ENCODE measurements at places on chromosomes 13 and 19.

DNA sequence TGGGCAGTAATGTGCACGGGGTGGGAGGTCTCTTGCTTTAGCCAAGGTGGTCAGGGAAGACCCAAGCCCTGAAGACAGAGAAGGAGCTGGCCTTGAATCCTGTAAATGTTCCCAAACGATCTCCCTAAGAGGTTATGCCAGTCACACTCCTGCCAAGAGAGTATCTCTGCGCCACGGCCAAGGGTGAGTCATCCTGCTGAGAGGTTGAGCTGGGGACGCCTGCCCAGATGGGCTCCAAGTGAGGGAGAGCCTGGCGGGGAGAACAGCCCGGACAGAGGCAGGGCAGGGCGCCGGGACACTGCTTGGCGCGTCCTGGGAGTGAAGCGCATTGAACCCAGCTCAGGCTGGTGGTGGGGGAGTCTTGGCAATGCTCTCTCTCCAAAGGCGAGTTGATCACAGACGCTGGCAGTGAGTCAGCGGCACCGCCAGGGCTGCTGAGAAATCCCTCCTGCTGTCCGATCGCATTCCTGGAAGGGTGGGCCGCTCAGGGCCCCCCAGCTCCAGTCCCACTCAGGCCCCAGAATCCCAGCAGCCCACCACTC lies 16.4 kb downstream of the SULT2B1 start:
- H3K4me1 ChIP-seq = no peaks in the 10 kb centered on the region
- peaks cover 13% of the 10 kb centered on the region for H3K27me3 ChIP-seq

DNA sequence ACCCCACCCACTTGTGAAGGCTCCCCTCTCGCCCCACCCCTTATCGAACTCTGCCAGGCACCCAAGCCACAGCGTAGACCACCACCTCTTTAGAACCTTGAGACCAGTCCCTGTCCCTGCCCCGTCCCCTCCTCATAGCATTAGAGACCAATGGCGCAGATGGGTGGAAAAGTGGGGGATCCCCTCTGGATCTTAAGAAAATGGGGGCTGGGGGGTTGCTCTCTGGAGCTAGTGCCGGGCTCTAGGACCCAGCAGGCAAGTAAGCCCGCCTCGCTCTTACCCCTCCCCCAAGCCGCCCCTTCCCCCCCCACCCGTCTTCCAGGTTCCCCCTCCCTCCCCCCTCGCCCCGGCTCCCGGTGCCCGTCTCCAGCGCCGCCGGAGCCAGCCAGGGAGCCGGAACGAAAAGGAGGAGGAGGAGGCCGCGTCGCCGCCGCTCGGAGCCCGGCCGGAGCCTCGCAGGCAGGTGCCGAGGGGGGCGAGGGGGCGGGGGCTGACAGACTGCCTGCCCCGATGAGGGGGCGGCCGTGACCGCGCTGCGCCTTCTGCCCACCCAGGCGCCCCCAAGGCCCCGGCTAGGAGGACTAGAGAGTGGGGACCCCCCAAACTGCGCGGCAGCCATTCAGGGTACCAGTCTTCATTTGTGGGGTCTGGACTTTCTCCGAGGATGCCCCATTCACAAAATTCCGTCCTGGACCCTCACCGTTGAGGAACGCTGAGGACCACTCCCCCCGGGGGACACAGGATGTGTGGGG lies at the start of gene SPRED3:
SPRED3 (plus strand) TSS at position 349 of the 752 bp plus-strand sequence. CDS start 1,606 bp downstream, outside the sequence.
- H3K4me3 ChIP-seq = peak within 1 kb of the TSS; percentile 97
- H3K4me1 ChIP-seq = peaks cover 11% of the 10 kb centered on the region
- H3K27me3 ChIP-seq = peaks cover 23% of the 10 kb centered on the region
- no peak for DNase-seq
- H3K27ac ChIP-seq = peak within 1 kb of the TSS; percentile 70
- H3K36me3 ChIP-seq = no peaks in the 10 kb centered on the region

DNA sequence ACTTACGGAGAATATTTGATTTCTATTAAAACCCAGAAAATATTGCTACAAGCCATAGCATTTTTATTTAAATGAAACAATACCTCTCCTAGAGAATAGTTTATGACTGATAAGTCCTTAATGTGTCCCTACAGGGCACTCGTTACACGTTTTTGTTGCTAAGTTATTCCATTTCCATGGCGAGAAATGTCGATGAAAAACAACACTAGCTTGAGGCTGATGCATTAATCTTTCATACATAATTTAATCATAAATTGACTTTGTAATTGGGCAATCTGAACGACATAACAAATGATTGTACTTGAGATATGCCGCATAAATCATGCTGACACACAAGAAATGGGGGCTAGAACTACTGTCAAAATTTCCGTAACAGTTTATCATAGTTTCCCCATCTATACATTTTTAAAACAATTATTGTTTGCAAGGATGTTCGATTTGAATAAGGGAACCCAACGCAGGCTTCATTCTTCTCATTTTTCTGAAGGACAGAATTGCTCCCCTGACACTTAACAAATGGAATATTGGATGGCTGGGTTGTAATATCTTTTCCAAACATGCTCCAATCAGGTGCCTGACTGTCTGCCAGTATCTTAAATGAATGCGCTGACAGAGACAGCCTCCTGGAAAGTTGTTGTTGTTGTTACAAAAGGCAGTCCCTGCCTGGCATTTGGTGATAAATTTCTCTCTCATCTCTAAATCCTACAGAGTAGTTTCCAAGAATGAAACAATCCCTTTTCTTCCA lies 61.9 kb downstream of the FLT1 start:
- peaks cover 23% of the 10 kb centered on the region for H3K4me1 ChIP-seq
- DNase-seq = no peak
- no peak overlapping the region for H3K4me3 ChIP-seq
- no peak overlapping the region for H3K27ac ChIP-seq
- no peaks in the 10 kb centered on the region for H3K36me3 ChIP-seq
- no peaks in the 10 kb centered on the region for H3K27me3 ChIP-seq

GRCh38 chr13:40391788-40392187 lies 274.7 kb downstream of the FOXO1 start:
- no peak for DNase-seq
- no peak overlapping the region for H3K4me3 ChIP-seq
- H3K4me1 ChIP-seq = peaks cover 27% of the 10 kb centered on the region
- no peaks in the 10 kb centered on the region for H3K27me3 ChIP-seq
- peak overlapping the region; percentile 11 for H3K27ac ChIP-seq
- H3K36me3 ChIP-seq = no peaks in the 10 kb centered on the region

- peak overlapping the region; percentile 87 for H3K4me3 ChIP-seq
- peaks cover 29% of the 10 kb centered on the region for H3K4me1 ChIP-seq
- H3K36me3 ChIP-seq = no peaks in the 10 kb centered on the region
- peak; percentile 4 for DNase-seq
- peak overlapping the region; percentile 94 for H3K27ac ChIP-seq
- H3K27me3 ChIP-seq = no peaks in the 10 kb centered on the region
Observed at GRCh38 chr19:32404933-32405430, 588 bp upstream of the DPY19L3 start.

- H3K36me3 ChIP-seq = no peaks in the 10 kb centered on the region
- no peak overlapping the region for H3K27ac ChIP-seq
- no peak for DNase-seq
- no peaks in the 10 kb centered on the region for H3K4me1 ChIP-seq
- H3K27me3 ChIP-seq = peaks cover 5% of the 10 kb centered on the region
Observed at GRCh38 chr13:111642156-111642767, 321.8 kb downstream of the TEX29 start.

GRCh38 chr19:13869281-13869680 lies 7.7 kb upstream of the NANOS3 start:
- peaks cover 8% of the 10 kb centered on the region for H3K27me3 ChIP-seq
- peaks cover 42% of the 10 kb centered on the region for H3K4me1 ChIP-seq
- H3K27ac ChIP-seq = peak overlapping the region; percentile 1
- peaks cover 2% of the 10 kb centered on the region for H3K36me3 ChIP-seq

- no peak for DNase-seq
- no peak overlapping the region for H3K27ac ChIP-seq
- H3K36me3 ChIP-seq = peaks cover 11% of the 10 kb centered on the region
- H3K4me3 ChIP-seq = no peak overlapping the region
Observed at GRCh38 chr13:60273971-60274527, 110.3 kb upstream of the DIAPH3 start.

GRCh38 chr13:99276706-99277105 lies 18.5 kb upstream of the GPR18 start:
- H3K27ac ChIP-seq = peak overlapping the region; percentile 79
- peak overlapping the region; percentile 30 for H3K4me3 ChIP-seq
- peaks cover 92% of the 10 kb centered on the region for H3K4me1 ChIP-seq
- no peaks in the 10 kb centered on the region for H3K27me3 ChIP-seq
- no peak for DNase-seq

DNA sequence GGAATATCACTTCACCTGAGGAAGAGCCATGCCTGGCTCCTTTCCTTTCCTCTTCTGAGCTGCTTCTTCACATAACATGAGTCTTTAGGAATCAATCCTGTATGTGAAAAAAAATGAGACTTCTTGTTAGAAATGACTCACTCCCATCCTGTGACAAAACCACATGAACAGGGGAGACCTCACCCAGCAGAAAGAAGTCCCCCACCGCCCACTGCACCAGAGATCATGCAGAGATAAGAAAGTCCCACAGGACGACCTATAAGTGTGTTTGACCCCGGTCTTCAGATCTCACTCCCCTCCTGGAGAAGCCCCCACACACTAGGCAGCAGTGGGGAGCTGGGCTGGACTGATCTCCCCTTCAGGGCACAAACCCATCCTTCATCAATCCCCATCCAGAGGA lies 7.8 kb downstream of the ZNF600 start:
- peaks cover 29% of the 10 kb centered on the region for H3K4me1 ChIP-seq
- no peak for DNase-seq
- H3K27ac ChIP-seq = no peak overlapping the region
- H3K27me3 ChIP-seq = no peaks in the 10 kb centered on the region
- peaks cover 92% of the 10 kb centered on the region for H3K36me3 ChIP-seq
- H3K4me3 ChIP-seq = peak overlapping the region; percentile 25

DNA sequence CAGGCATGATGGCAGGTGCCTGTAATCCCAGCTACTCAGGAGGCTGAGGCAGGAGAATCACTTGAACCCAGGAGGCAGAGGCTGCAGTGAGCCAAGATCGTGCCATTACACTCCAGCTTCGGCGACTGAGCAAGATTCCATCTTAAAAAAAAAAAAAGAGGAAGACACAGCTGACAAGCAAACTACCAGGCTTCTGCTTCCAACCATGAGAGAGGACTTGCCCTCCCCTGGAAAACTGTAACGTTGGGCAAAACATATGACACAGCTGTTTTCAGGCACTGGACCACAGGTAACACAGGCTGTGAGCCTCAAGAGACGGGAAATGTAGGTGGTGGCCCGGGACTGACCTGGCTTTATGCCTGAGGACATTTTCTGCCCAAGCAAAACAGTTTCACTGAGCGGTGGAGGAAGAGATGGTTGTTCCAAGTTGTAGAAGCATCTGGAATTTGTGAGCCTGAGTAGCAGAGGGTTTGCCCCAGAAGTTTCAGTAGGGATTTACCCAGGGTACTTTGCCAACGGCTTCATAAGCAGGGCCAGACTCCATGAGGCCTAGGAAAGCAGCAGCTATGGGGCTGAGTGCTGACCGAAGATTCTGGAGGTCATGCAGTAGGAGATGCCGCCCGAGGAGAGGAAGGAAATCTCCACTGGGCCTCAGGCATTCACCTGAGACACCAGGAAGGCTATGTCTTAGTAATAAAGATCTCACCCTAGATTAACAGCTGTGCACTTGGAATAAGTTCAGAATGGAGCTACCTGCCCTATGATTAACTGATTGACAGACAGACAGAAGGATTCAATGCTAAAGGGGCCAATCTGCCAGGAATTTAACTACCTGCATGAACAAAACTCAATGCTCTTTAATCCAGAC lies 88.0 kb downstream of the ABCC4 start:
- H3K4me1 ChIP-seq = no peaks in the 10 kb centered on the region
- no peak overlapping the region for H3K4me3 ChIP-seq
- no peak overlapping the region for H3K27ac ChIP-seq
- peaks cover 36% of the 10 kb centered on the region for H3K36me3 ChIP-seq
- H3K27me3 ChIP-seq = no peaks in the 10 kb centered on the region

DNA sequence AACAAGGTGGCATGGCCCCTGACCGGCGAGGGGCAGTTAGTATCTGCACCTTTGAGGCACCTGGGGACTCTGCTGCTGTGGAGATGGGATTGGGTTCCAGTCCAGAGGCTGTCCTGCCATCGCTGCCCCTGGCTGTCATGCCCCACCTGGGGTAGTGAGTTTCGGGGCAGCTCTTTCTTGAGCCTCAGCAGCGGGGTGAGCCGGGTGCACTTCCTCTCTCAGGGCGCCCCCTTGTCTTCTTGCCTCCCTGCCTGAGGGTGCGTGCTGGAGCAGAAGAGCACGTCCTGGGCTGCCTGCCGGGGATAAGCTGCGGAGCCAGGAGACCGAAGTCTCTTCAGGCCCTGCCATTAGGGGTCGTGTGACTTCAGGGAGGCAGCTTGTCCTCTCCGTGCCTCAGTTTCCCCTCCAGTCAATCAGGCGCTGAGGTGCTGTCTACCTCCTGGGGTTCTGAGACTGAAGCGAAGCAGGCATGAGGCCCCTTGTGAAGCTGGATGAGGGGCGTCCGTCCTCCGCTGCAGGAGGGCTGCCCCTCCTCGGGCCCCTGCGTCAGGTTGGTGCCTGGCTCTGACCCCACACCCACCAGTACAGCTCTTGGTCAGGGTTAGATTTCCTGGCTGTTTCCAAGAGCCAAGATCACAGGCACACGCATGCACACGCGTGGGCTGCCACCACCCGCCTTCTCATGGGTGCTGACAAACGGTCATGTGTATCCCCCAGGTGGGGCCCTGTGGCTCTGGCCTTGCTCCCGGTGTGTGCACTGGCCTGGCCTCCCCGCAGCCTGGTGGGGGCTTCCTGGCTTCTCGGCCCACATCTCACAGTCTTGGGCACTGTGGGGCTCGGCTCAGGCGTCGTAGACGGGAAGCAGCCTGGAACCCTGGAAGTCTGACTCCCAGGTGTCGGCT lies 8.3 kb downstream of the GNA11 start:
- H3K4me3 ChIP-seq = no peak overlapping the region
- H3K27me3 ChIP-seq = no peaks in the 10 kb centered on the region
- H3K4me1 ChIP-seq = peaks cover 17% of the 10 kb centered on the region
- no peaks in the 10 kb centered on the region for H3K36me3 ChIP-seq
- no peak for DNase-seq
- no peak overlapping the region for H3K27ac ChIP-seq

- H3K4me3 ChIP-seq = peak overlapping the region; percentile 34
- H3K27ac ChIP-seq = peak overlapping the region; percentile 61
- no peaks in the 10 kb centered on the region for H3K27me3 ChIP-seq
- DNase-seq = no peak
Observed at GRCh38 chr19:19427944-19428343, 22.5 kb downstream of the GATAD2A start.

- no peak for DNase-seq
- no peak overlapping the region for H3K4me3 ChIP-seq
- no peaks in the 10 kb centered on the region for H3K27me3 ChIP-seq
- no peaks in the 10 kb centered on the region for H3K36me3 ChIP-seq
- H3K4me1 ChIP-seq = peaks cover 5% of the 10 kb centered on the region
Observed at GRCh38 chr13:100680131-100680530, 5.5 kb upstream of the TMTC4 start.
